COR-L47 (cell line): ENCODE measurements at places on chromosomes 2 and 18.

GRCh38 chr2:118973542-118973951 is 31.6 kb downstream of the MARCO start:
- no peak for DNase-seq

DNA sequence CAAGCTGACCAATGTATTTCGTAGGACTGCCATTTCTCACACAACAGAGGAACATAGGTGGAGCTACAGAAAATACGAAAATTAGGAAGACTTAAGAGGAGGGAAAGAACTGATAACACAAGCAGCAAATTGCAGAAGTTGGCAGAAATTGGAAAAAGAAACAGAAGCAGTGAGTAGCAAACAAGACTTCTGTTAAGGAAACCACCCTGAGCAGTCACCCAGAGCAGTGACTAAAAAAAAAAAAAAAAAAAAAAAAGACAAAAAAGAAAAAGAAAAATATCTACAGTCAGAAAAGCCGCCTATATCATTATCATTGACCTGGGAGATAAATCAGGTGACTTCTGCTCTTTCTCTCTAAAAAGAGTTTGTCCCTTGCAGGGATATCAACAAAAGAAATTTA is 21.4 kb downstream of the STK17B start:
- DNase-seq = no peak

DNA sequence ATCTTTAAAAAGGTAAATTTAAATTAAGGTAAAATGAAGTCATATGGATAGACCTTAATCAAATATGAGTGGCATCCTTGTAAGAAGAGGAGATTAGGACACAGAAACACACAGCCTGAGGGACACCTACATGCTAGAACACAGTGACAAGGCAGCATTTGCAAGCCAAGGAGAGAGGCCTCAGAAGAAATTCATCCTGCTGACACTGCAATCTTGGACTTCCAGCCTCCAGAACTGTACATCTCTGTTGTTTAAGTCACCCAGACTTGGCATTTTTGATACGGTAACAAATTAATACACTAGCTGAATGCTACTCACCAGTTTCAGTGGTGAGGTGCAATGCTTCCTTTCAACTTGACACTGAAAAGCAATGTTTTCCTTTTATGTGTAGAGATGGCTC is 305.0 kb downstream of the TDRD15 start:
- DNase-seq = no peak

GRCh38 chr2:109217362-109218086 is 88.5 kb downstream of the SH3RF3 start:
- DNase-seq = no peak

- DNase-seq = no peak
Observed at GRCh38 chr2:61720911-61721310, 132.9 kb downstream of the FAM161A start.

DNA sequence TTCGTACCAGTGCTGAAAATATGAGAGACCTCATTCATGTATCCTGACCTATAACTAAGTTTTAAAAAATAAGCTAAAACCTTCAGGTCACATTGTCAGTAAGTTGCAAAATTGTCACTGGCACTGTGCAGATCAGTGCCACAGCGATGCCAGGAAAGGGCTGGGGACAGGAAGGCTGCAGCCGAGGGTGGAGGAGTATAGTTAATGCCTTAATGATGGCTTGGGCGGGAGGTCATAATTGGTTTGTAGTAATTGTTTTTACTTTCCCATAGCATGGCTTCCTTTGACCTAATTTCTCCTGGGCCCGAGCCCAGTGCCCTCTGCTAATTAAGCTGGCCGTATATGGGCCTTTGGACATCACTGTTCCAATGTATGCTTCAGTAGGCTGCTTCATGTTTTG is 47.2 kb upstream of the RAB12 start:
- no peak for DNase-seq

- DNase-seq = no peak
Observed at GRCh38 chr2:66509326-66509811, 74.4 kb downstream of the MEIS1 start.

DNA sequence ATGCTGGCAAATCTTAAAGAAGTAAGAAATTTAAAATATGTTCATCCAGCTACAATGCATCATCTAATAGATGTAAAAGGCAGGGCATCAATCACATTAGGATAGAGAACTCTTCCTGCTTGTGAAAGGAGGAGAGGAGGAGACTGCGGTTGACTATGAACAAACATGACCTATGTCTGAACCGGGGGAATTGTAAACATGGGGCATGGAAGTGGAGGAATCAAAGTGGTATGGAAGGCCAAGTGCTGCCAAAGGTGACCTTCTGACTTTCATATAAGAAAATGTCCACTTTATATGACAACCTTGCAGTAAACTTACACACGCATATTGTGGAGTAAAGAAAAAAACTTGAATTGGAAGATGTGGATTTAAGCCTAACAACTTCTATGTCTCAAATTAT is 20.0 kb upstream of the SLC8A1 start:
- no peak for DNase-seq

GRCh38 chr18:50398947-50399346 is 24.1 kb downstream of the SKA1 start:
- no peak for DNase-seq

DNA sequence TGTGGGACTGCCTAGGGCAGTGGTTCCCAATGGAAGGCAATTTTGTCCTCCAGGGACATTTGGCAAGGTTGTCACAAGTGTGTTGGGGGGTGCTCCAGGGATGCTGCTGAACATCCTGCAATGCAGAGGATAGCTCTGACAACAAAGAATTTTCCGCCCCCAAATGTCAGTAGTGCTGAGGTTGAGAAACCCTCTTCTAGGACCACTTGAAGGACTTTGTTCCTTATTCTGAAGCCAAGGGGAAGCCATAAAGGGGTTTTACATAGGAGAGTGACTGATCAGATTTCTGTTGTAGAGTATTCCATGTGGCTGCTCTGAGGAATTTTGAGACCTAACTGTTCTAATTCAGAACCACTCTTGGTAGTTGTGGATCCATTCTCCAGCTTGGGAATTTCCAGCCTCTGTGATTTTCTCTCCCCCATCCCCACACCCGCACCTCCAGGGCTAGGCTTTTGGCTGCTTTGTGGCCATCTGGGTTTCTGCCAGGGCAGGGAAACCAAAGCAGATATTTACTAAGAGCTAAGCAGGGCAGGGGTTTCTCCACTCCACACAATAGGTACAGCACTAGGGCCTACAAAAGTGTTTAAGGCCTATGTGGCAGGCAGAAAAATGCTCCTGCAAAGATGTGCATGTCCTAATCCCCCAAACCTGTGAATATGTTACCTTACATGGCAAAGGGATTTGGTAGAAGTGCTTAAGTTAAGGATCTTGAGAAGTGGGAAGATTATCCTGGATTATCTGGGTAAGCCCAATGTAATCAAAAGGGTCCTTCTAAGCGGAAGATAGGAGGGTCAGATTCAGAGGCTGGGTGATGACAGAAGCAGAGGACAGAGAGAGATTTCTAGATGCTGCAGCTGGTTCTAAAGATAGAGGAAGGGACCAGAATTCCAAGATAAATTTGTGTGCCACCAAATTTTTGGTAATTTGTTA is 135.4 kb downstream of the TMEM17 start:
- no peak for DNase-seq

- no peak for DNase-seq
Observed at GRCh38 chr2:240567137-240567871, 980 bp upstream of the RNPEPL1 start.

DNA sequence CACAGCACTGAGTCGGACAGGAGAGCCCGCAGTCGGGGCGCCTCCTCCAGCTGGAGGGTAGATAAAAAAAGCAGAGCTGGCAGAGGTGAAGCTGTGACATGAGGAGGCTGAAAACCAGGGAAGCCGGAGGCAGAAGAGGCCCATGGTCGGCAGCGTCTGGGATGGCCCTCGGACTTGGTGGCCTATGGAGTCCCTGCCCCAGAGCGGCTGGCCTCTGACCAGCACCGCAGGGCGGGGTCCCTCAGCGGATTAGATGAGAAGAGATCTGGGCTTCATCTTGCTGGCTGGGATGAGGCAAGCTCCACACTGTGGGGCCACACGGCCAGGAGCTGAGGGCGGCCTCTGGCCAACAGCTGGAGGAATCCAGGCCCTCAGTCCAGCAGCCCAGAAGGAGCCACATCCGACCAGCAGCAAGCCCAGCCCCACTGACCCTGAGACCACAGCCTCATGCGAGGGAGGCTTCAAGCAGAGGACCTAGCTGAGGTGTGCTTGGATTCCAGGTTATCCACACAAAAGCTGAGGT is 174.1 kb downstream of the EIPR1 start:
- DNase-seq = no peak
